Germinal center (tissue), 1 donor: ENCODE measurements at places on chromosomes 6 and 20.

DNA sequence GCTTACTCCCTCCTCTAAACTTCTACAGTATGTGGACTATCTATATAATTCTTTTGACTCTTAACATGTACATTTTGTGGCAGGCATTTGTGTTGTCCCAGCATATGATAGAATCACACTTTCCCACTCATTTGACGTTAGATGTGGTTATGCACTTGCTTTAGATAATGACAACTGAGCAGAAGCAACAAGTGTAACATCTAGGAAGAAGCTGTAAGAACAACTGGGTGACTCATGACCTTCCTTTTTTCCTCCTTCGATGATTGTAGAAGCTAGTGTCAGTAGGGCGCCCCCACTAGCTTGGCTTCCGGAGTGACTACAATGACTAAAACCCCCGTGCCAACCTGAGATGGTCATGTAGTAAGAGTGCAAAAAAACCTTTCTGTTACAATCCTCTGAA, 74.6 kb upstream of the CEP85L start:
- DNase-seq = no peak

GRCh38 chr20:50038574-50038991, 55.8 kb downstream of the SNAI1 start:
- no peak for DNase-seq

DNA sequence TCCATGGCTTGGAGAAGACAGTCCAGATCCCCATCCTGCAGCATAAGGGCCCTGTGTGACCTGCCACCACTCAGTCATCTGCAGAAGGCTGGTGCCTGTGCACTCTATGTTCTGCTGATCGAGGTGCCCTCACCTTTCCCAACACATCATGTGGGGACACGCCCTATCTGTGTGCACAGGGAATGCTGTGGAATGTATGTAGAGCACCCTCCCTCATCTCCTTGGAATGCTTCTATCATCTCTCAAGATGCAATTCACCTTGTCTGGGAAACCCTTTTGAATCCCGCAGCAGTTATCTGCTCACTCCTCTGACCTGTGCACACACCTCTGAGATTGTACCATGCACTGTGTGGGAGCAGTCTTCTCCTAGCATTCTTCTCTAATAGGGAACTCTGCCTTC, 207.2 kb upstream of the SSTR4 start:
- no peak for DNase-seq

GRCh38 chr20:59771506-59772372, 161.7 kb downstream of the SYCP2 start:
- DNase-seq = no peak

- no peak for DNase-seq
Observed at GRCh38 chr6:46453216-46453615, 38.0 kb downstream of the RCAN2 start.

GRCh38 chr20:61027218-61027617, 224.8 kb upstream of the CDH4 start:
- DNase-seq = no peak

- DNase-seq = no peak
Observed at GRCh38 chr6:165580136-165580535, 82.9 kb downstream of the PDE10A start.

- no peak for DNase-seq
Observed at GRCh38 chr6:48835421-48835958, 627.6 kb downstream of the MMUT start.

GRCh38 chr20:23141450-23142161, 55.5 kb upstream of the CD93 start:
- no peak for DNase-seq

DNA sequence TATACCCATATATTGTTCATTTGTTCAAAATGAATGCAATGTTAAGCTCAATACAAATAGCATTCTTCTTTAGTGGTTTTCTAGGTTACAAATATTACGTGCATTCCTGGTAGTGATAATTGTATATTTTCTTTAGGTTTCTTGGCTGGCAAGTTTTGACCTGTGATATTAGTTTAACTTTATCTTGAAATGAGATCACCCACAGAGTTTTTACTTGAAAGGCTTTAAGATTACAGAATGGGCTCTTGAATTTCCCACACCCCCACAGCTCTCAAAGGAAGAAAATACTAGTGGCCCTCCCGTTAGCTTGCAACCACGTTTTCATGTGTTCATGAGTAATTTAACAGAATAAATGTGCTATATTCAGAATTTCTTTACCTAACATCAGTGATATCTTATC, 1315.5 kb upstream of the GJE1 start:
- DNase-seq = no peak

DNA sequence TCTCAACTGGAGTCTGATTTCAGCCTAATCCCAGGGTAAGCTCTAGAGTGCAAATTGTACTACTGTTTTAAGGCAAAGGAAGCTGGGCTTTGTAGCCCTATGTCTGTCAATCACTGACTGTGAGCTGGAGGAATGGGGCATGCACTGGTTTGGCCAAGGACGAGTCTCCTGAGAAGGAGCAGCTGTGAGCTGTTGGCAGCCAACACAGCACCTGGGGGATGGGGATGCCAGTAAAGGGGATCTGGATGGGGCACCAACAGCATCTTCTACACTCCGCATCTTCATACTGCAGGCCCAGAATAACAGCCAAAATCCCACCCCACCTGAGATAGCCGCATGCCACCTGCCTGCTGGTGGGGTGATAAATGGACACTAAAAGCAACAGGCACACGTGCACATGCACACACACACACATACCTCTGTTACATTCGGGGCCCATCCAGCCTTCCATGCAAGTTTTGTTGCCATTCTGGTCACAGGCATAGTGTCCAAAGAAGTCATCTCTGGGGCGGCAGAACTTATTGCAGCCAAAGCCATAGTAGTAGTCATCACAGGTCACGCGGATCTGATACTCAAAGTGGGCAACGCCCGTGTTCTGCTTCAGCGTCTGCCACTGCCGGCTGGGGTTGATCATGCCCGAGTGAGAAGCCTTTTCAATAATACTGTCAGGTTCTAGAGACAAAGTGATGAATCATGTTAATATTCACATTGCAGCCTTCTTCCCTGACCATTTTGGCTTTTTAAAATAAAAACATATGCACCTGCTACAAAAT, 15.6 kb downstream of the JAG1 start:
- DNase-seq = no peak

GRCh38 chr6:93416571-93417420, 2.6 kb downstream of the EPHA7 start:
- no peak for DNase-seq

DNA sequence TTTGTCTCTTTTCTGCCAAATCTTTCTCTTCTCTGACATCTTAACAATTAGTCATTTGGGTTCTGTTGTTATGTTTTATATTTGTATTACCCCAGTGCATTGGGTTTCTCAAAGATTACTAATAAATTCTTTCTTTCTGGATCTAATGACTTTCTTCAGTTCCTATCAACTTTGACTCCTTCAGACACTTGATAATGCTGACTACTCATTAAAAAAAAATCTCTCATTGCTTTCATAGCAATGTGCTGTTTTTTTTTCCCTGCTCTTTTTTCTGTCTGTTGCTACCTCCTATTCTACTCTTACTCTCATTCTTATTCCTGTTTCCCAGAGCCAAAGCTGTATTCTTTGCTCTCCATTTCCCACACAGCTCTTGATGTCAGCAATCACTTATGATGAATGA, 81.3 kb upstream of the MAP3K7 start:
- DNase-seq = no peak

- DNase-seq = no peak
Observed at GRCh38 chr6:159572439-159573110, 120.5 kb downstream of the SOD2 start.

GRCh38 chr6:168441434-168442391, 729 bp downstream of the SMOC2 start:
- DNase-seq = no peak

DNA sequence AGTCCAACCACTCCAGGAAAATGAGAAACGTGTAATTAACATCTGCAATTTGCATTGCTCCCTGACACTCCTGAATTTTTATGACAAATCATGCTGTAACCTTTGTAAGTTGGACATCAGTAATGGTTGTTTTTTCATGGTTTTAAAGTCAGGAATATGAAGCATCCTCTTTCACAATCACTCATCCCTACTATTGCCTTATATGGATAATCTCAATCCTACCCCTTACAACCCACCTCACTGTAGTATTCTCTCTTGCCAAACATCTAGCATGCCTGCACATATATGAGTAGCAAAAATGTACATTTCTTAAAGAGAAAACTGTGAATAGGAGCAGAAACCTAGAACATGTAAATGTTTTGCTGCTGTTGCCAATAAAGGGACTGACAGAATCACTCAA, 729.5 kb downstream of the KIF16B start:
- no peak for DNase-seq

GRCh38 chr6:62968834-62969233, 242.4 kb upstream of the FKBP1C start:
- no peak for DNase-seq

DNA sequence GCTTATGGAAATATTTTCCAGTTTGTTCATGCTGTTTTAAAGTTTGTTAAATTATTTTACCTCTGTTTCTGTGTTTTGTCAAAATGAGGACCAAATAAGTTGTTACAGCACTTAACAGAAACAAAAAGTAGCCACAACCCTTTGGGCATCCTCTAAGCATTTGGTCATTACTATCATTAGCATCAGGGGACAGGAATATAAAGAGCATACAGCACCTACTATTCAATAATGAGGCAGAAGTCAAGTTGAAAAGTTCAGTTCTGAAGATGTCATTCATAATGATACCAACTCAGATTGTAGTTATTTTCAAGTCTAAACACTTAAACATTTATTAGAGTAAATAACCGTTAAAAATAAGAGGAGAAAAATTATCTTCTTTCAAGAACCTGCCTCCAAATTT, 862.3 kb upstream of the FLRT3 start:
- DNase-seq = no peak

- no peak for DNase-seq
Observed at GRCh38 chr6:108561742-108562502, 1.2 kb downstream of the FOXO3 start.

DNA sequence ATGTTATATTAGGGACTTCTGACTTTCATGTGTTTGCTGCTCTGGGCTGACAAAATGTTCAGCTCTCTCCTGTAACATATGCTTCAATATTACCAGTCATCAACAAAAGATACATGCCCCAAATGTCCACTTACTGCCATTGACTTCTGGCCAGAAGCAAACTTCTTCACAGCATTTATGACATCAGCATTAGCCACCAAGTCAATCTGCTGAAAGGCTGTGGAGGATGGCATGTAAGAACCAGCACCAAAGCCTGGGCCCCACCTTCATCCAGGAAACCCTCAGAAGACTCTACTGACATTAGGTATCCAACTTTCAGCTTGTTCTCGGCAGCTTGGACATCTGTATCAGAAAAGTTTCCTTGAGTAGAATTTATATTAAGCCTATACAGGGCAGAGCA, 595.5 kb downstream of the COL12A1 start:
- DNase-seq = no peak

DNA sequence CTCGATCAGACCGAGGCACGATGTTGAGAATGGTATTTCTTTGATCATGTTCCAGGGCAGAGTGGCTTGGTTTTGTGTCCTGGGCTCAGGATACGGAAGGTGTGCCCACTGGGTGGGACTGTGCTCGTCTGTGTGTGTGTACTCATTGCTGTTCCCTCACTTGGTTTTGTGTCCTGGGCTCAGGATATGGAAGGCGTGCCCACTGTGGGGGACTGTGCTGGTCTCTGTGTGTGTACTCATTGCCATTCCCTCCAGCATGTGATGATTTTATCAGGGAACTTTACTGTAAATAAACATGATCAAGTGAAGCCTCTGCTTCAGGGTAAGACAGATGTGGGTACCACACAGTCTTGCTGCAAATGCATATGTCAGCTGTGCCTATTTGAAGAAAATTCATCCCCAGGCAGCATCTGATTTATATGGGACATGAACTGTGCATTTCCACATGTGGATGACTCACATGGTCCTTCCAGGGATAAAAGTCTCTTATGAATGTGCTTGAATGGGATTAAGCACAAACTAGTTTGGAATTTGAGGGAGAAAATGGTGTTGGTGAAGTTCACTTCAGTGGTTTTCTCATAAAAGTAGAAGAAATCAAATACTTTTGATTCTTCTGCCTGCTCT, 274.3 kb downstream of the QKI start:
- no peak for DNase-seq

DNA sequence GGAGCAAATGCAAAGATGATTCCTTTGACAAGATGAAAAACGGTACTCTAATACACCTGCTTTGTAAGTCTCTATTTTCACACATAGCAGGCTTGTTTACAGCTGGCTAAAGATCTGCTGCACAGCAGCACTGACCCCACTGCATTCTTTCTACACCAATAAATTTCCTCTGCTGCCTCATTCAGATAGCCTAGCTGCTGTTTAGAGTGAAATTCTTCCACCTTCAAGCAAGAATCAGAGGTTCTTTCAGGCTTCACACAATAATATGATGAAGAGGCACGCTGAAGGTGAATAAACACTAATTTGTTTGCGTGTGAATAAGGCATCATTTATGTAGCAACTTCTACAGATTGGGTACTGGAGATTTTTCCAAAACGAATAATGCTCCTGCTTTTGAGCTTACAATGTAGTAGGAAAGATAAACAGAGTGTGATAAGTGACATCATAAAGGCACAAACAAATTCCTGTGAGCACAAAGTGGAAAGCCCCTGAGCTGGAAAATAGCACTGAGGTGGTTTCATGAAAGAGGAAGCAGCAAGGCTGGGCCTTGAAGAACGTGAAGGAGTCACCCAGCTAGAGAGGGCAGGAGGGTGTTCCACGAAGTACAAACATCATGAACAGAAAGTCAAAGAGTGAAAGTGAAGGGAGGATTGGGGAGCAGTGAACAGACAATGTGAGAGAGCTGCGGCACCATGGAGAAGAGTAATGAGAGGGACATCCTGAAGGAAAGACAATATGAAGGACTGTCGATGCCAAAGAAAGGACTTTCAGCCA, 543.4 kb downstream of the CD83 start:
- peak; percentile 66 for DNase-seq

DNA sequence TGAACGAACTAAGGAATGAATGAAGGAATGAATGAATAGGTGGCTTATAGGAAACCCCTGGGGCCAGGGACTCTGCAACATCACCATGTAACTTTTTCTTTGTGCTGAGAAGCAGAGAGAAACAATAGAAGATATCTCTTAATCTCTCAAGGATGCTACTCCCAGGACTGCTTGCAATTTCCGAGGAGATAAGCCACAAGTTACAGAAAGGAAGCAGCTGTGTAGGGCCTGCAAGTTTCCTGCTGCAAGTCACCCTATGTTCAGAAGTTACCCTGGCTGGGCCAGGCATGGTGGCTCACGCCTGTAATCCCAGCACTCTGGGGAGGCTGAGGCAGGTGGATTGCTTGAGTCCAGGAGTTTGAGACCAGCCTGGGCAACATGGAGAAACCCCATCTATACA, 7.3 kb upstream of the MAVS start:
- DNase-seq = no peak

GRCh38 chr6:169528755-169529154, 173.1 kb downstream of the WDR27 start:
- DNase-seq = no peak

GRCh38 chr6:112305795-112306564, 41.1 kb upstream of the RFPL4B start:
- DNase-seq = no peak

- no peak for DNase-seq
Observed at GRCh38 chr20:63979229-63979556, 249 bp downstream of the SAMD10 start.
